ENCODE measurements at places on chromosomes 11 and 22. TPM values are rescaled to one million over a fixed set of nuclear protein-coding genes. Genes with fewer than 3 reads are reported as not detected.

DNA sequence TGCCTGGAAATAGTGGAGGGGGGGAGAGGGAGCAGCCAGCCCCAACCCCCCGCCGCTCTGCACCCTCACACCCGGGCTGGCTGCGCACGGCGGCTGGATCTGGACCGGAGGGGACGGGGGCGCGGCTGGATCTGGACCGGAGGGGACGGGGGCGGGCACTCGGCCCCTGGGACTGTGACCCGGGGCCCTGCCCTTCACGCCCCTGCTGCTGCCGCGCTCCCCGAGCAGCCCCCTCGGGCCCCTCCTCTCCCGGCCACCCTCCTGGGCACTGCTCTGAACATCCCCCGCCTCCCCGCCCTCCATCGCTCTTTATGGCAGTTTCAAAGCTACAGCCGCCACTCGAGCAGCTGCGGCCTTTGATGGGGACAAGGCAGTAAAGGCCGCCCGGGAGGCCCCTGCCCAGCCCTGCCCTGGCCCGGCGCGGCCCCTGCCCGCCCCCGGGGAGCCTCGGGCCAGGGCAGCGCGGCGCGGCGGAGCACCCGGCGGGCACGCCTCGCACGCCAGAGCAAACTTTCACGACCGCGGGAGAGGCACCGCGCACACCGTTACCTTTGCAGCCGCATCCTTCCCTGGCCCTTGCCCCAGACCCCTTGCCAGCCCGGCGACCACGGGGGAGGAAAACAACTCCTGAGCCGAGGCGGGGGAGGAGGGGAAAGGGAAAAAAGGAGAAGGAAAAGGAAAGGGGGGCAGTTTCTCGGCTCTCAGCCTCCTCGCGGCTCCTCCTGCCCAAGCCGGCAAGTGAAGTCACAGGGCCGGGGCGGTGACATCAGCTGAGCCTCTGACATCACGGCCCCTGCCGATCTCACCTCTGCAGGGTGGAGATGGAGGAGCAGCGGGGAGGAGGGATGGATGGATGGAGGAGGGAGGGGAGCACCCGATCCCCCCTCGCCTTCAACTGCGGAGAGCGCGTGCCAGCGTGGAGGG, 13.1 kb upstream of the TCF20 start:
- DNase-seq = no peak

DNA sequence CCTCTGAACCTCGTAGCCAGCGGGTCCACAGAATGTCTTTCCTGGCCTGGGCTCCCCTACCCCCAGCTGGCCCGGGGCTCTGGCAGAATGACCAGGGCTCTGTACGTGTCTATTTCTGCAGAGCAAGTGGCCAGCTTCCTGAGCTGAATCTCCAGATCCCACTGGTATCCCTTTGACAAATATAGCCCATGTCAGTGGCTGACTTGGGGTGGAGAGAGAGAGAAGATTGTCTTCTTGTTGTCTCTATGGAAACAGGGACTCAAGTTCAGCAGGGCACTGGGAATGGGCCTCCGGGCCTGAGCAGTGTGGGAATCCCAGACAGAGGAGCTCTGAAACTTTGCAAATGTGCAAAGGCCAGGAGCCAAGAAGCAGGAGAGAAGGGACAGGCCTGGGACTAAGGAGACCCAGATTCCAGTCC, 33.9 kb downstream of the ANO1 start:
- no peak for DNase-seq

DNA sequence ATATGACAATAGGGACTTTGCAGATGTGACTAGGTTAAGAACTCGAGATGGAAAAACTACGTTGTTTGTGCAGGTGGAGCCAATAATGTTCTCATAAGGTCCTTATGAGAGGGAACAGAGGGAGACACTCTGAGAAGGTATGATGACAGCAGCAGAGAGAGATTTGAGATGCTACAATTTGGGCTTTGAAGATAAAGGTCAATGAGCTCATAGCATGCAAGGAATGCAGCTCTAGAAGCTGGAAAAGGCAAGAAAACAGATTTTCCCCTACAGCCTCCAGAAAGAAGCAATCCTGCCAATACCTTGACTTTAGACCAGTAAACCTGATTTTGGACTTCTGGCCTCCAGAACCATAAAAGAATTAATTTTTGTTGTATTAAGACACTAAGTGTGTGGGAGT, 21.1 kb downstream of the FAM76B start:
- DNase-seq = no peak

- no peak for DNase-seq
Measured at GRCh38 chr11:76035020-76035419, 171.3 kb downstream of the WNT11 start.

DNA sequence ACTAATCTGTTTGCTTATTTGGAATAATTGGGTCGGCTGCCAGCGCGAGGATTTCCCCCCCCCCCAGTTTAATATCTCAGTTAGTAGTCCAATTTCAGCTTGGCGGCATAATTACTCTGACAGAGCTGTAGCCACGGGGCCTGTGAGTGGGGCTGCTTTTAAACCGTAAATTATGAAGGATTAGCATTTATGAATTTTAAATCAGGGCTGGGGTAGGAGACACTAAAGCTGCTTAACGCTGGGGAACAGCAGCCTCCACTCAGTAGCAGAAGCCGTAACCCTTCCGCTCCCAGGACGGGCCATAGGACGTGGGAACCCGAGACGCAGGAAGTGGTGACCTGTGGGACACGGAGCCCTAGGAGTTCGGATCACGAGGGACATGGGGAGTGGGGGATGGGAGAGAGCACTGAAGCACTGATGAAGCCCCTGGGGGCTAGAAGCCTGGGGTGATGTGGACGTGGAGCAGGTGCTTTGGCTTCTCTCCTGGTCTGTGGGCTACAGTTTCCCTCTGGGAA, 66.2 kb upstream of the LMO1 start:
- DNase-seq = no peak

The SYCE3 gene
- total RNA-seq = not detected

- no peak for DNase-seq
Measured at GRCh38 chr11:4140067-4140636, 45.6 kb downstream of the RRM1 start.

The HYOU1 gene
- 193 TPM for total RNA-seq

- no peak for DNase-seq
Measured at GRCh38 chr11:110919241-110919922, 207.1 kb upstream of the ARHGAP20 start.

The OR51B5 gene
- total RNA-seq = 120 TPM

The OR8A1 gene
- 1.4 TPM for total RNA-seq

GRCh38 chr22:23836692-23837495, 1.9 kb downstream of the DERL3 start:
- DNase-seq = no peak

DNA sequence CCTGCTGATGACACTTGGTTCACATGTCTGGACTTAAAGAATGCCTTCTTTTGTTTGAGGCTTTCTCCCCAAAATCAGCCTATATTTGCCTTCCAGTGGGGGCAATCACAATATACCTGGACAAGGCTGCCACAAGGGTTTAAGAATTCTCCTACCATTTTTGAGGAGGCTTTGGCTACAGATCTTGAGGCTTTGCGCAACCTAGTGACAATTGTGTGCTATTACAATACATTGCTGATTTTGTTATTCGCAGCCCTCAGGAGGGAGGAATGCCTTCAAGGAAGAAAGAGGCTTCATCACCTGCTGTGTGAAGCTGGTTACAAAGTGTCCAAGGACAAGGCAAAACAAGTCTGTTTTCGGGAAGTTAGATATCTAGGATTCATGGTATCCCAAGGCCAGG, 50.8 kb upstream of the OR4C15 start:
- no peak for DNase-seq

The GPHA2 gene
- total RNA-seq = not detected

The TFIP11 gene
- total RNA-seq = 38.1 TPM

DNA sequence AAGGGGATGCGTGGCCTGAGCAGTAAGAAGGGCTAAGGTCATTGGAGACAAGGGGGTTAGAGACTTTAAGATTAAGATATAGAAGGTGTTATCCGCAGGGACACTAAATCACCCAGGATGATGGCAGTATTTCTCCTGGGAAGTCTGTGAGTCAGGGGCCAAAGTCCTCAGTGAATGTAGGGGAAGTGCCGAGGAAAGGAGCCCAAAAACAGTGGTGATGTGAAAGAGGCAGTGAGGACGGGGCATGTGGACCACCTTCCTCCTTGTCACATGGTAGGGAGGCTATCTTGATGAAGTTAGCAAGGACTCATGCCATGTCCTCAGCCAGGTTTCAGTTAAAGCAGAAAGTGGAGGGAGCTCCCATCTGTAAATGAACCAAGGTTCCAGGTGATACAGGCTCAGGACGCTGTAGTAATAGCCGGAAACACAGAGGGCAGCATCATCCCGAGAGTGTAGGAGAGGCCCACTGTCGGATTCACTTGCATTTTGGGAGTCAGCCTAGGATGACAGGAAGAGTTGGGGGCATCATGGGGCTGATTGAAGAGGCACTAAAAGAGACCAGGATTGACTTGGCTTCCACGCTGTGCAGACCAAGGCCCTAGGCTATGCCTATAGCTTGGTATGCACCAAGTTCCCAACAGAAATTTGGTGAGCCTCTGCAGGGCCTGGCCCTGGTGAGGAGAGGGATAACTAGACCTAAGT, 33.5 kb downstream of the WEE1 start:
- no peak for DNase-seq

The NCF4 gene
- 0.56 TPM for total RNA-seq

GRCh38 chr11:134215836-134216235, 7.9 kb downstream of the NCAPD3 start:
- DNase-seq = no peak

The ARHGAP8 gene
- 2.2 TPM for total RNA-seq

- DNase-seq = peak; percentile 91
Measured at GRCh38 chr11:68099474-68100405, 21.4 kb downstream of the CHKA start.

GRCh38 chr11:73916435-73916834, 34.4 kb upstream of the DNAJB13 start:
- no peak for DNase-seq

GRCh38 chr22:23408321-23408720, 171.8 kb downstream of the IGLL1 start:
- DNase-seq = no peak

- no peak for DNase-seq
Measured at GRCh38 chr11:61560751-61561150, 20.1 kb downstream of the SYT7 start.

DNA sequence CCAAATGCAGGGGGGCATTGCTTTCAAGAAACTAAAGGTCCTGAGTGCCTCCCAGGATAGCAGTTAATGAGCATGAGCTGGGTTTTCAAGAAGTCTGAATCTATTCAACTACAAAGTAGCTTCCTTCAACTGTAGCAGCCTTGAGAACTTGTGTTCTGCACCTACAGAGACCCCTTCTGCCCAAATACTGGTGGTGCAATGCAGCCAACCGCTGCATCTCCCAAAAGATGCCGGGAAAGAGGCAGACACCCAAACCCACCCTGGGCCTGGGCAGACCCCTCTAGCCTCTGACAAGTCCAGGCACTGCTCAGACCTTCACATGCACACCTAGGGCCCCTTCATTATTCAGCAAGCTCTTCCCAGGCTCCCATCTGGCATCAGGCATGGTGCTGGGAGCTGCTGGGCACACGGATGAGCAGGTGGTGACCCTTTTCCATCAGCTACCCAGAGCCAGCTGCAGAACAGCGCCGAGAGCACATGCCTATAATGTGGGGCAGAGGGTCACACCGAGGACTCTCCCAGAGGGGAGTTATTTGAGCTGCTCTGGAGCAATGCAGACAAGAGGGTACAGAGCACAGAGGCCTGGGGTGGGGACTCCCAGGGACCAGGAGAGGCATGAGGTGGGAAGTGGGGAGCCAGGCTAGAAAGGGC, 44.9 kb upstream of the ETS1 start:
- no peak for DNase-seq

DNA sequence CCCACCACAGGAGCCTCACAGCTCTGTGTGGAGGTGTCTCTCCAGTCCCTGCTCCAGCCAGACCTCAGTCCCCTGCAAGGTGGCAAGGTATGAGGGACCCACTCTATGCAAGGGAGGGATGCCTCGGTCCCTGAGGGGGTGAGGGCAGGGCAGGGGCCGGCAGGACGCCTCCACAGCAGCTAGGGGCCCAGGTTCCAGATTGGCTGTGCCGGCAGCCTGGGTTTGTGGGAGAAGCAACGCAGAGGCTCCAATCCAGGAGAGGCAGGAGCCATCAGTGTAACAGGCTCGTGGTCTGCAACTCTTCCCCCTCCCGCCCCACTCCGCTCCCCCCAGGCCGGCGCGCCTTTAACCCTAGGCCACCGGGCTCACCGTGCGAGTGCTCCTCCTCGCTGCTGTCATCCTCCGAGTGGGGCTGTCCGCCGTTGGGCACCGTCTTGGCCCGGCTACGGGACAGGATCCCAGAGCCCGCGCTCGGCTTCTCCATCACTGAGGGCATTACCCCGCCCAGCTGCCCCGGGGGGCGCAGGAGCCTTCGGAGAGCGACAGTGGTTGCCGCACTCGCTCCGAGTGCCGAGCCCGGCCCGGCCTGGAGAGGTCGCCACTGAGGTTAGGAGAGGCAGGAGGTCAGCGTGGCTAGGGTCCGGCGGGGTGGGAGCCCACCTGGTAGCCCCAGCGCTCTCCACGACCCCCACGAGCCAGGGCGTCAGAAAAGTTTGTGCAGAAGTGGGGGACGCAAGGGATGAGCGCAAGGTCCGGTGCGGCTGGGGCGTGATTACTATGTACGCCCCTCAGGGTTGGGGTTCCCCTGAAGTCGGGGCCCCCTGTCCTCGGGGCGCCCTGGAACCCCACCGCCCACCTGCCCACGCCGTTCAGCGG, 765 bp downstream of the RCOR2 start:
- peak; percentile 76 for DNase-seq

- no peak for DNase-seq
Measured at GRCh38 chr11:84061726-84062125, 775.6 kb upstream of the CCDC90B start.

DNA sequence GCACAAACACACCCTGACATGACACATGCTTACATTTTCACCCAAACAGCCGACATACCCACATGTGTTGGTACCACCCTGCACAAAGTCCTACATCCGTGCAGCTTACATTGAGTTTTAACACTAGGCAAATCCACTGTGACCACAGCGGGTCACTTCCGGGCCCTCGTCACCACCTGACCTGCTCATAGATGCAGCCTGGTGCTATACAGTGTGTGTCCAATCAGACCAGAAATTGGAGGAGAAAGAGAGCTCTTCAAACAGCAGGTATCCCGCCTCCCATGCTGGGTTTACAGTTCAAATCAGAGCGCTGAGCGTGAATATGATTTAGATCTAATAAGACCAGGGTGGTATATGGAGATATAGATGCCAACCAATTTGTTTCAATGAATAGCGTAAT, 35.4 kb downstream of the PHF21B start:
- no peak for DNase-seq

The TSPAN18 gene
- total RNA-seq = 0.35 TPM

The OR51B2 gene
- total RNA-seq = 4.0 TPM

DNA sequence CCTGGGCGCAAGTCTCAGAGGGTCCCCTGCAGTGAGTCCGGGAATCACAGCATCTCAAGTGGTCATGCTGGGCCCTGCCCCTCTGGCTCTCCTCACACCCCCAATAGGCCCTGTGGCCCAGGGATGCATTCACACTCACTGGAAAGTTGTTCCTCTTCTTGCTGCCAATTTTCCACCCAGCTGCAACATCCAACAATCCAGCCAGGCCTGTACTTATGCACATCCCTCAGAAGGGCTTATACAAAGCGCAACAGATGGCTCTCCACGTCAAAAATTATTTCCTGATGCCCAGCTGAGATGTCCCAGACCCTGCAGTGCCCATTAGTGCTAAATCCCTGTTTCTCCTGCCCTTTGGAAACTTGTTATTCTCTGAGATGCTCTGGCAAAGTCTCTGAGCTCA, 407.8 kb upstream of the NARS2 start:
- DNase-seq = no peak

GRCh38 chr11:14907411-14908213, 15.6 kb upstream of the CYP2R1 start:
- peak; percentile 62 for DNase-seq

- no peak for DNase-seq
Measured at GRCh38 chr11:33560729-33561128, 139.9 kb downstream of the C11orf91 start.

- no peak for DNase-seq
Measured at GRCh38 chr11:21464601-21465193, 728.2 kb upstream of the ANO5 start.

All from K562 (cell line).